Activated T-cell treated with anti-CD3 and anti-CD28 coated beads for 48 hours (primary cell): ENCODE measurements at places on chromosomes 16 and 17.

- no peak for DNase-seq
Measured at GRCh38 chr17:36149296-36149820, 27.1 kb downstream of the TBC1D3B start.

GRCh38 chr17:75723171-75723930 is 2.1 kb downstream of the ITGB4 start:
- DNase-seq: no peak

- DNase-seq: no peak
Measured at GRCh38 chr17:51087072-51087757, 33.5 kb downstream of the SPAG9 start.

DNA sequence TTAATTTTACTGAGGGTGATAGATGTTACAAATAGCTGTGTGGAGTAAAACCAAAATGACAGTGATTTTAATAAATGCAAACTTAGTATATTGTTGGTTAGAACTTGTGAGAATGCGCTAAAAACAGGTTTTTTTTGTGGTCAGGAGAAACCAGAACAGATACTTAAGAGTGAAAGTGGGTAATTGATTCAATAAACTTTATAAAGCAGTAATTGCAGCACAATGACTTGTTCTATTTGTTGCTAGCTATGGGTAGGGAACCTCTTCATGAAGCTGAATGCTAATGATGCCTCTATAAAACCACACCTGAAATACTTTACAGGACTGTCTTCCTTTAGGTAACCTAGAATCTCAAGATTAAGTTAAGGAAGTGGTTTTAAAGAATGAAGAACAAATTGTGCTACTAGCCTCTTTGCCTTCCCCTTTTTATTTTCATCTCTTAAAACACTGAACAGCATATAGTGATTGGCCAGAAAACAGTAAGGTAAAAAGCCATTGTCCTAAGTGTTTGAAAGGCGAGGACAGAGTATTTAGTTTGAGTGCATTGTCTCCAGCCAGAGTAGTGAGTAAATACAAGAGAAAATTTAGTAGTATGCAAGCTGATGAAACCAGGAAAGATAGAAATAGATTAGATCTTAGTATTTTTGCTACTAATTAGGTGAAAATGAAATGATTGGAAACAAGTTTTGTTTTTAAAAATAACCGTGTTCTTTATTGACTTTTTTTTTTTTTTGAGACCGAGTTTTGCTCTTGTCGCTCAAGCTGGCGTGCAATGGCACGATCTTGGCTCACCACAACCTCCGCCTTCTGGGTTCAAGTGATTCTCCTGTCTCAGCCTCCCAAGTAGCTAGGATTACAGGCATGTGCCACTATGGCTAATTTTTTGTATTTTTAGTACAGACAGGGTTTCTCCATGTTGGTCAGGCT is 6.0 kb downstream of the GGNBP2 start:
- DNase-seq: no peak

DNA sequence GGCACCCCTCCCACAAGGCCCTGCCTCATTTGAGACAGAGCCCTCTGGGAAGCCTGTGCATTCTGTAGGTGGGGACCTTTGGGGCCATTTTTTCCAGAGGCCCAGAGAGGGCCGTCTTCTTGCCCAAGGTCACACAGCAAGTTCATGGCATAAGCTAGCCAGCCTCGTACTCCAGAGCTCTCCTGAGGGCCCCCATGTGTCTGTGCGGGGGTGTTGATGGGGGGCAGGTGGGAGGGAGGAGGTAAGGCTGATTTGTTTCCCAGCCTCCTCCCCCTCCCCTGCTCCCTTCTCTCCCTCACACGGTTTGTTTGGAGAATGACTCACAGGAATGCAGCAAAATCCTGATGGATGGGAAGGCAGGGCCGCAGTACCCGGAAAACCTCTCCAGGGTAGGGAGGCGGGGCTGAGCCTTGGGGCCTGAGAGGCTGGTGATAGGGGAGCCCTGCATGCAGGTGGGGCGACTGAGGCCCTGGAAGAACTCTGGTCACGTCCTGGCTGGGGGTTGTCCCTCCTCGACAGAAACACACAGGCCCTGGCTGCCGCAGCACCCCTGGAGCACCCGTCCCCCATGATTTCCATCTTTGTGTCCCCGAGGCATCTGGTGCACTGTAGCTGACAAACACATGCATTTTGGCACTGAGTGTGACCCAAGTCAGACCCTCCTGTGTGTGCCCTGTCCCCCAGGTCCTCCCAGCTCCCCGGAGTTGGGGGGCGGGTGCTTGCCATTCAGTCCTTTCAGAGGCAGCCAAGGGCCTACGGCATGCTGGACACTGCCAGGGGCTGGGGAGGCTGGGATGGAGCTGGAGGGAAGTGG is 29.7 kb downstream of the RAI1 start:
- DNase-seq: no peak

DNA sequence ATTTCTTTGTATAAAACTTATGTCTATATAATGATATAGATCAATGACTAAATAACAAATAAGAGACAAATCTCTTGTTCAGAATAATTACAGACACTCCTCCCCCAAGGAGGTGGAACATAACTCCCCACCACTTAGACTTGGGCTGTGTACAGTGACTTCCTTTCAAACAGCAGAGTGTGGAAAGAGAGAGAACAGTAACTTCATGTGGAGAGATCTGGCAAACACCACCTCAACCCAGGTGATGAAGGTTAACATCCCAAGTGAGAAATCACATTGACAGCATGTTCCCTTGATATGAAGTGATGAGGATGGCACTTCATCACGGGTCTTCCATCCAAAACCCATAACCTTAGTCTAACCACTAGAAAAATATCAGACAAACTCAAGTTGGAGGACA is 169.3 kb downstream of the PARN start:
- no peak for DNase-seq

GRCh38 chr17:50549969-50550368 is 3.0 kb downstream of the SPATA20 start:
- no peak for DNase-seq

- no peak for DNase-seq
Measured at GRCh38 chr16:72125635-72126428, 32.2 kb downstream of the DHX38 start.

- DNase-seq: peak; percentile 60
Measured at GRCh38 chr16:2532494-2533141, 1.4 kb upstream of the CEMP1 start.

DNA sequence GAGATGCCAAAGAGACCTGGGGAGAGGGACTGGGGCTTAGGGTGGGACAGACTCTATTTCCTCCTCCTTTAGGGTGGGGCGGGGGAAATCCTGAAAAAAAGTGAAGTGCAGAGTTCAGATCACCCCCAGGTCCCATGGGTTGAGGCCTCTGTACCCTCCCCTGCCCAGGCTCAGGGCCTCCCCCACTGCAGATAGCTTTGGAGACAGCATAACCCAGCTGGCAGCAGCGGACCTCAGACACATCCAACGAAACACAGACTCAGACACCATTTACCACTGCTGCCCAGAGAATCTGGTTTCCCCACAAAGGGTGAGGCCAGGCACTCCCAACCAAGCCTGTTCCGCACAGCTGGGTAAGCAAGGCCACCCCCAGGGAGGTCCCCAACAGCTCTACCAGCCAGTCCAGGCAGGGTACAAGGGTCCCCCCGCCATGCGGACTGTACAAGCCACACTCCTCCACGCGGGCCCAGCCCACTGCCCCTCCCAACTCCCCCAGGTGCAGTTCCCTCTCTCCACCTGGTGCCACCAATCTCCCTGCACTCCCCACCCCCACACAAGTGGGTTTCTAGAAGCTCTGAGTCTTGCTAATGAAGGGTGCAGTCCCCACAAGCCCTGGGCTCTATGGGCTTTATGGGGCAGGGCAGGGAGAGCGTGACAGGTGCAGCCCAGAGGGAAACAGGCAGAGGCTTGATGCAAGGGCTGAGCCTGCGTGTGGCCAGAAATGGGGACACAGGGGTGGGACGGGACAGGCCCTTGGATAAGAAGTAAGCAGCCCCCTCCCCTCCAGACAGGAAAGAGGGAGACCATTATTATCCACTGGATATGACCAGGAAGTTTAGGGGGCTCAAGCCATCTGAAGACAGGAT is 8.9 kb downstream of the RHBDF2 start:
- DNase-seq: no peak

DNA sequence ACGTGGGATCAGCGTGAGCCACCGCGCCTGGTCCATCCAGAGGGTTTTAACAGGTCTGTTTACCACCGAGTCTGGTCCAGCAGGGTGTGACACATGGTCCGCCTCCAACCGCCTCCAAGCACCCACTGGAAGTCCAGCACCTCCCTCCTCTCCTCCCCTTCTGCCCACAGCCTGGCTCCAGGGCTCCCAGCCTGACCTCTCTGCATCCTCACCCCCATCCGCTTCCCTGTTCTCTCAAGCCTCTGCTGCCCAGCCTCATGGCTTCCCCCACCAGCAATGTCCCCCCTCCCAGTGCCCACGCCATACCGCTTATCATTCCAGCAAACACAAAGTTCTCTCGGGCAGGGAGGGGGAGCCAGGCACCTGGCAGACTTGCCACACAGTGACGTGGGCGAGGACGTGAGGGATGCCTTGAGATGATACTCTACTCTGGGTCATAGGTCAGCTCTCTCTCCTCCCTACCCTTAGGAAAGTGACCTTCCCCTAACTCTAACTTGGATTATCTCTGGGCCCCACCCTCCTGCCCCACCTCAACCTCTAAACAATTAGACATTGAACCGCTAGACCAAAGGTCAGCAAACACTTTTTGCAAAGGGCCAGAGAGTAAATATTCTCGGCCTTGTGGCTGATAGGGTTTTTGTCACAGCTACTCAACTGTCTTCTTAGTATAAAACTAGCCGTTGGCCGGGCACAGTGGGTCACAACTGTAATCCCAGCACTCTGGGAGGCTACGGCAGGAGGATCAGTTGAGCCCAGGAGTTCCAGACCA is 23.1 kb downstream of the CDC42EP4 start:
- no peak for DNase-seq

DNA sequence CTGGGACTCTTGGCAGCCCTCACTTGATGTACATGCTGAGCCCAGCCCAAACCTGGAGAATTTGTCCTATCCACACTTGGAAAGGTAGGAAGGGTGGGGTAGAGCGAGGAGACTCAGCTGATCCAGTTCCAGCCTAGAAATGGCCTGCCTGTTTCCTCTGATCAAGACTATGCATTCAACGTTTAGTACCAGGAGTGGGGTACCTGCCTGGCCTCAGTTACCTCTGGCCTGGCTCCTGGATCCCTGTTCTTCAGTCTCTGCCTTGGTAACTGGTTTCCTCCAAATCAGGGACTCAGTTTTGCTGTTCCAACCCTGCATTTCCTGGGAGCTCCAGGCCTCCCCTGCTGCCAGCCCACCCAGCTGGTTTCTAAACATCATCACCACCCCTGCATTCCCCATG is 233.5 kb downstream of the GSG1L start:
- no peak for DNase-seq

DNA sequence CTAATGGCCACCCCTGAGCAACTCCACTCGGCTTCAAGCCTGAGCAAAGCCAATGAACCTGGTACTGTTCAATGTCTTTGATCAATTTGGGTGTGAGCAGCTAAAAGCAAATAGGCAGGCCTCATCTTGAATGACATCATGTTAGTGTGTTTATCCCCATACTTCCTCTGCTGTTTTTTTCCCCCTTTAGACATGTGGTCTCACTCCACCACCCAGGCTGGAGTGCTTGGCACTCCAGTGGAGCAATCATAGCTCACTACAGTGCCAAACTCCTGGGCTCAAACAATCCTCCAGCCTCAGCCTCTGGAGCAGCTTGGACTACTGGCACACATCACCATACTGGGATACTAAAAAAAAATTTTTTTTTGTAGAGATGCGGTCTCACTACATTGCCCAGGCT is 75.4 kb downstream of the ARHGAP17 start:
- no peak for DNase-seq

GRCh38 chr17:41340934-41341861 is 9.4 kb downstream of the KRT33A start:
- no peak for DNase-seq

DNA sequence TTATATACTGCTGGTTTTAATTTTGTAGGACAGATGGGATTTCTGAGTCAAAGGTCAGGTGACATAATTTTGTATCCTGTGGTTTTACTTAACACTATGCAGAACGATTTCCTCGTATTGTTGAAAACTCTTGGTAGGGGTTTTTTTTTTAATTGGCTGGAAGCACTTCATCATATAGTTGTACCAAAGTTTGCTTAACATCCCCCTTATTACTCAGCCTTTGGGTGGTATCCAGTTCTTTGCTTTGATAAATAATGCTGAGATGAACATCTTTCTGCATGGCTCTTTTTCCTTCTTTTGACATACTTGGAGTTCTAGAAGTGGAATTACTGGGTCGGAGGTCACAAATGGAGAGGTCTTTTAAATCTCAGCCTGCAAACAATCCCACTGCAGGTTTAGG is 419.1 kb downstream of the MAF start:
- no peak for DNase-seq

DNA sequence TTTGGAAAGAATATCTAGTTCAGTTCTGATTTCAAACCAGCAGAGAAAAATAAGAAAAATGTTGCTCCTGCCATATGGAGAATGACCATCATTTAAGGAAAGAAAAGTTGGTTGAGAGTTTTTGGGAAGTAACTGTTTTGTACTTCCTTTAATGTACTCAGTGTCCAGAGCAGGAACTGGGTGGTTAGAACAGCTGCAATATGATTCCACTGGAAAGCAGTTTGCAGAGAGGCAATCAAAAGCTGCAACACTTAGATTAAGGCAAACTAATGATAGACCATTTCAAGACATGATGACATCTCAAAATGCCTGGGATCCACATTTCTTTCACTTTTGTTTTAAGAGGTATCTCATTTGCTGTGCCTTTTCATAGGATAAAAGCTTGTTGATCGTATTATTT is 313.3 kb upstream of the HSBP1 start:
- no peak for DNase-seq
